Activated CD4-positive, alpha-beta T cell treated with anti-CD3 and anti-CD28 coated beads, Interleukin-10, Interleukin-2, amounts not matched to agents 100 ng/mL and 50 ng/mL, durations not matched to agents 16 hours and 8 hours (primary cell): ENCODE measurements at places on chromosomes 1 and 21.
A peak's percentile ranks its signal among the peaks of the same experiment; 100 is the strongest.

DNA sequence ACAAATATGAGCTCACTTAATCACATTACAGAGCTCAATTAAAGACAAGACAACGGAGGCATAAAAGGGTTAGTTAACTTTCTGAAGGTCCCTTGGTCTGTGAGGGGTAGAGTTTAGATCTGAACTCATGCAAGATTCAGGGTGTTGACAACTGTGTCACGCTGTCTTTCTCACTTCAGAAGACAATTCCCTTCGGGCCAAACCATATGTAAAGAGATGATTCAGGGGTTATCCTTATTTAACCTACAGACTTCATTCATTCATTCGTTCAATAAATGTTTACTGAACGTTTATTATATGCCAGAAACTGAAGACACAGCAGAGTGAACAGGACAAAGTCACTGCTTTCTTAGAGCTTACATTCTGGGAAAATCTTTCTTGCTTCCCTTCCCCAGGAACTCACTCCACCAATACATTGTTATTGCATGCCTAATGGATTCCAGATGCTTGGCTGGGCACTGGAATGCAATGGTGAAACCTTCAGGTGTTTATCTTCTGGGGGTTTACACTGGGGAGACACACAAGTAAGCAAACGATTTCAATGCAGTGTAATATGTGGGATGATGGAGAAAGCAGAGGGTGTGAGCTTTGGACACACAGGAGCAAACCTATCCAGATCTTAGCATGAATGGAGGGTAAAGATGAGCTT is 6.4 kb downstream of the XCL1 start:
- no peak for DNase-seq

- DNase-seq, result no peak
These were observed 5.8 kb downstream of the PLCH2 start for GRCh38 chr1:2481885-2482284.

DNA sequence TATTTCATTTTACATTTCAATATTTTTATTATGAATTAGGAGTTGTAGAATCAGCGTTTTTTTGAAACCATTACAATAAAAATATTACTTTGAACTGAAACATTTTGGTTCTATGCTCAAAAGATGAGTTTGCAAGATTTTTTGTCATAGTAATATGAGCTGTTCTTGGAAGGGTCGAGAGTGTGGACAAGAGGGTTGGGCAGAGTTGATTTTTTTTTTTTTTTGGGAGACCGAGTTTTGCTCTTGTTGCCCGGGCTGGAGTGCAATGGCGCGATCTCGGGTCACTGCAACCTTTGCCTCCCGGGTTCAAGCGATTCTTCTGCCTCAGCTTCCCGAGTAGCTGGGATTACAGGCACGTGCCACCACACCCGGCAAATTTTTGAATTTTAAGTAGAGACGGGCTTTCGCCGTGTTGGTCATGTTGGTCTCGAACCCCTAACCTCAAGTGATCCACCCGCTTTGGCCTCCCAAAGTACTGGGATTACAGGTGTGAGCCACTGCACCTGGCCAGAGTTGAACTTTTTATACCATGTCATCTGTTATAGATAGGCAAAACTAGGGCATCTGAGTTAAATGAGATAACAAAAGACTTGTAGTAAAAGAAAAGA is 3.3 kb downstream of the CACYBP start:
- DNase-seq, result no peak

DNA sequence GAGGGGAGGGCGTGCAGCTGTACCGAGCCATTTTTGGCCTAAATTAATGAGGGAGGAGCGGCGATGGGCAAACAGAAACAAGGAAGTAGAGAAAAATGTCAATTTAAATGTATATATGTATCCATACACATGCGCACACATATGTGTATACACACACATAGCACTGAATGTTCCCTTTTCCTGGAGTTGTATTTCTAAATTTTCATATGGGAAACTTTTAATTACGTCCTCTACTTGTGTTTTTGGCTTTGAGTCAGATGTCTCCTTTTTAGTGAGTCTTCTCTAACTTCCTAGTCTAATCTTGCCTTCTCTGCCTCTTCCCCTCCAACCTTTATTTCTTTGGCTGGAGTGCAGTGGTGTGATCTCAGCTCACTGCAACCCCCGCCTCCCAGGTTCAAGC is 15.4 kb upstream of the CYYR1 start:
- no peak for DNase-seq

GRCh38 chr1:8908388-8909151 is 30.1 kb upstream of the ENO1 start:
- no peak for DNase-seq

GRCh38 chr1:213987422-213987926 is 299 bp upstream of the PROX1 start:
- peak; percentile 64 for DNase-seq

DNA sequence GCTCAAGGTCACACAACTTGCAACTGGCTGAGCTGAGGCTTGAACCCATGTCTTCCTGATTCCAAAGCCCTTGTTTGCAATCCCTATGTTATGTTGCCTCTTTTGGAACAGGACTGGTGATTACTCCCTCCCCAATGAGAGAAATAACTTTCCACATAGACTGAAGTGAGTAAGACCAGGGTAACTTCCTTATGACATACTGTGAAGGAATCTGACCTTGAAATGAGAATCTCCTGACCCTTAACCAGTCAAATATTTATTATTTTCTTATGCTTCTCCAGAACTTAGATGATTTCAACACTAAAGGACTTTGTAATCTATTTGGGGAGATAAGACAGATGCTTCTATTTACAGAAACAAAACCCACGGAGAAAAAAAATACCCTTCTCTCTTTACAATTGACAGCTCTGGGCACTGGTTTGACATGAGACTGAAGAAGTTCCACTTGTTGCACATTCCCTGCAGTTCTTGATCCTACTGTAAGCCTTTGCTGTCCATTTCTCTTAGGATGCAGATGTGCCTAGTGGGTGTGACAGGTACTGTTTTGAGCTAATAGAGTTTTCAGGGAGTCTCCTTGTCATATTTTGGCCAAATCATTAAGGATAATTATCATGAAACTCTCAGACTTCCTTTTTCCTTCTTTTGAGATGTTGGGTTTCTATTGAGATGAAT is 3.9 kb upstream of the RPTN start:
- DNase-seq, result no peak

- DNase-seq, result no peak
These were observed 3.6 kb downstream of the FMO1 start for GRCh38 chr1:171251952-171252300.

GRCh38 chr1:47214549-47214948 is 17.5 kb downstream of the TAL1 start:
- DNase-seq, result no peak

GRCh38 chr1:32702599-32703478 is at the start of gene SYNC:
Gene SYNC (minus strand): TSS chr1:32702770. CDS start chr1:32702660, 110 bp downstream.
- no peak for DNase-seq

- DNase-seq, result no peak
These were observed 67.5 kb downstream of the DNTTIP2 start for GRCh38 chr1:93811326-93812065.

GRCh38 chr21:44510109-44510507 is 29.9 kb downstream of the KRTAP10-1 start:
- DNase-seq, result no peak

DNA sequence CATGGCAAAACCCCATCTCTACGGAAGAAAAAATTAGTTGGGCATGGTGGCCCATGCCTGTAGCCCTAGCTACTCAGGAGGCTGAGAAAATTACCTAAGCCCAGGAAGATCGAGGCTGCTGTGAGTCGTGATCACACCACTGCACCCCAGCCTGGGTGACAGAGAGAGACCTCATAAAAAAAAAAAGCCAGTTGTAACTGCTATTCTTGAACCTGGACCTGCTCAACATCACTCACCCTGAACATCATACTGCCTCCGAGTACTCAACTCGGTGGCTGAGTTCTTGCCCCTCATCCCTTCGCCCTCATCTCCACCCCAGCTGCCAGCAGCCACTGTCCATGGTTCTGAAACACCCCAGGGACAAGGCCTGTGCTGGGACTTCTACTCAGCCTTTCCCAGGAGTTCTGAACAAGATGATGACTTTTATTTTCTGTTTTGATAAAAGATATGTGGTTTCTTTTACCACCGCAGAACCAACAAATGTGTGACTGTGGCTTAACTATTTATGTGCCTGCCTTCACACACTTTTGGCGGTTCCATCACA is 5.4 kb upstream of the DISP3 start:
- DNase-seq, result peak; percentile 15

- DNase-seq, result no peak
These were observed 34.7 kb downstream of the MEF2D start for GRCh38 chr1:156465747-156466365.

DNA sequence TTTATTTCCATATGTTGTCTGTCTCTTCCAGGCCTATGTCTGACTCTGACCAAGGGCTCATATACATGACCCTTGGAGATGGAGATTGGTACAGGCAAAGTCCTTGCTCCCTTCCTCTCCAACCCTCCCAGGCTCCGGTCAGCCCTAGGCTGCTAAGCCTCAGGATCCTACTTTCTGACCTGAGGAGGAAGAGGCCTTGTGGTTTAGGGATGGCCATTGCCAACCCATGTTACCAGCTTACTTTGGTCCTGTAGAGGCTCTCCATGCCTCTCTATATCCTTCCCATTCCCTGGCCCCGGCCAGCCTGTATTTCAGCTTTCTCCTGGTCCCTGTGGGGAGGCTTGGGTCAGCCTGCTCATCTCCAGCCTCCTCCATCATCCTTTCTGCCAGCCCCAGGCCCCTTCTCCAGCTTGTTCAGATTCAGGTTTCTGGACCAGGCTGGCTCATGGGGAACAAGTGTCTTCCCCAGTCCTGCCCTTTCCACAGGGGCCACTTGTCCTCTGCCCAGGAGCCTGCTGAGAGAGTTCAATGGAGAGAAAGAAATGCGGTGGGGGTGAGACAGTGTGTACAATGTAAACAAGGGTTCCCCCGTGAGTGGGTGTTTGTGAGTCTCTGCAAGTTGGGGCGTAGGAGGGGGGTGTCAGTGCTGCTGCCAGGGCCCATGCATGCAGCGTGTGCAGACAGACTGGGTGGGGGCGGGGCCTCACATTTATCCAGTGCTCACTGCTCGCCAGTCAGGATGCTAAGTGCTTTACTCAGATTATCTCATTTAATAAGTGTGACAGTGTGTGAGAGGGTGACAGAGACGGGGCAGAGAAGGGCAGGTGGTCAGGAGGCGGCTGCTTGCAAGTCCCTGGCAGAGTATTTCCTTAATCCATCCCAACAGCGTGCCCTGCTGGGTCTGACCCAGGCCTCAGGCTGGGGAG is 31.3 kb upstream of the FOXO6 start:
- DNase-seq, result no peak

DNA sequence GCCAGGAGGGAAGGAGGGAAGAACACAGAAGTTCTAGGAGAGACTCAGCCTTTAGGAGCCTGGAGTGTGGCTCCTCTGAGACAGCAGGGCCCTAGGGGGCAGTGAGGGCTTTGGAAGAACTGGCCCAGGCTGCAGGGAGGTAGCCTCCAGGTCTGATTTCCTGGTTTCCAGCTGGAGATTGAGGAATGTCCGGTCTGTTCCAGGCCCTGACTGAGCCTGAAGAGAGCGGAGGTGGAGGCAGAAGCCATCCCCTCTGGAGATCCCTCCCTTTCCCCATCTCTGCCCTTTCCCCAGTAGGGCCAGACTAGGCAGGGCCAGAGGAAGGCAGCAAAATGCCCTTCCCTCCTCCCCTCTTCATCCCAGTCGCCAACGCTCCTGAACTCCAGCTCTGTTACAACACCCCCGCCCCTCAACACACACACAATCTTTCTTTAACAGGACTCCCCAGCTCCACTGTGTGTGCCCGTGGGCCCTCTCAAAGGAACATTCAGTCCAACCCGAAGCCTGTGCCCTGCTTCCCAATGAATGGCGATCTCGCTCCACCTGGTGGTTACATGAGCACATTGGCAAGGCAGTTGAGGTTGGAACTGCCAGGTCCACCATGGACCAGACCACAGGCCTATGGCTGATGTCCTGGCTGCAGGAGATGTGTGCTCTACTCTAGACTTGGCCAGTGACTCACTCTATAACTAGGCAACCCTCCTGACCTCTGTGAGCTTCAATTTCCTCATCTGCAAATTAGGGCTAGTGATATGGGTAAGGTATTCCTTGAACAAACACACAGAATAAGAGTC is 32.0 kb downstream of the MAP7D1 start:
- peak; percentile 85 for DNase-seq

GRCh38 chr1:53083636-53084588 is 21.9 kb downstream of the PODN start:
- no peak for DNase-seq

GRCh38 chr1:113983826-113984225 is 4.6 kb downstream of the OLFML3 start:
- DNase-seq, result no peak

DNA sequence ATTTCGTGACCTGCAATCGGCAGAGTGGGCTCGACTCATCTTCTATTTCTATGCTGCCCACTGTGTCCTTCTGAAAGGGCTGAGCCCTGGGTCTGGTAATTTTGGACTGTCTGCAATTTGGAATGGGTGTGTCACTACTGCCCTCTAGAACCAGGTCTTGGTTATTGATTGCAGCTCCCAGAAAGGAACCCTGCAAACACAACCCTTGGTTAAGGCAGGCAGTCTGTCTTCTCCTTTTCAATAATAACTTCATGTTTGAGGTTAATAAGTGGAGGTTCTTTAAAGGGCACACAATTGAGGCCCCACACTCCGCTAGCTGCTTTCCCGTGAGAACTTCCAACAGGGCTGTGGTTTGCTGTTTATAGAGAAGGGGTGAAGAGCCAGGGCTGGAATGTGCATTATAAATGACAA is 79.9 kb upstream of the LYST start:
- peak; percentile 13 for DNase-seq

GRCh38 chr1:24857507-24858133 is 72.5 kb downstream of the RUNX3 start:
- DNase-seq, result no peak

- DNase-seq, result no peak
These were observed 73.2 kb downstream of the CD58 start for GRCh38 chr1:116497656-116498055.

DNA sequence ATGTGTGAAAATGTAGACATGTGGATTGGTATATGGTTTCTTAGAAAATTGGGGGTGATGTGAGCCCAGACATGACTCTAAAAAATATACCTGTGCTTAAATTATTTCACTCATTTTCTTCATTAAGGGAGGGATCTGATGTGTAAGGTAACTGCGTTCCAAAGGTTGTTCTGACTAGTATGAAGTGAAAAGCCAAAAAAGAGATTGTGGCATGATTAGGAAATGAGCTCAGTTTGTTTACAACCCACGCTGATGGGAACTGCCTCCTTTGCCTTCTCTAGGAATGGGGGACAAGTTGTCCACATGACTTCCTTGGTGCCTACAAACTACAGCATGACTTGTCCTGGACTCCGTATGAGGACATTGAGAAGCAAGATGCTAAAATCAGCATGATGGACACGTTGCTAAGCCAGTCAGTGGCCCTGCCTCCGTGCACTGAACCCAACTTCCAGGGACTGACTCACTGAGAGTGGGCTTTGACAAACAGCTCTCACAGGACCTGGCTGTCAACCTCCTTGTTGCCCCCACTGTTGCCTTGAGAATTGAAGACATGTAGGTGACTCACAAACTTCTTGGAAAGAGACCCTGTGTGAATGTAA is 8.0 kb downstream of the C1orf50 start:
- no peak for DNase-seq
